Lung (tissue), 17 donors: ENCODE measurements at places on chromosomes 12 and 14. TPM values are rescaled to one million over a fixed set of nuclear protein-coding genes. Genes with fewer than 3 reads are reported as not detected.

NUAK1 gene
- total RNA-seq: 14.1 TPM

GRCh38 chr12:2924019-2924418 lies 33.3 kb downstream of the TULP3 start:
- no peak for DNase-seq

ACSS3 gene
- total RNA-seq: 85.5 TPM

KRT85 gene
- not detected for total RNA-seq

GRCh38 chr12:115308918-115309317 lies 624.9 kb upstream of the TBX3 start:
- DNase-seq: no peak

C3AR1 gene
- total RNA-seq: 42.2 TPM

GRCh38 chr12:10227648-10228047 lies 15.0 kb downstream of the GABARAPL1 start:
- no peak for DNase-seq

GRCh38 chr12:59250766-59251165 lies 330.5 kb upstream of the LRIG3 start:
- DNase-seq: no peak

DNA sequence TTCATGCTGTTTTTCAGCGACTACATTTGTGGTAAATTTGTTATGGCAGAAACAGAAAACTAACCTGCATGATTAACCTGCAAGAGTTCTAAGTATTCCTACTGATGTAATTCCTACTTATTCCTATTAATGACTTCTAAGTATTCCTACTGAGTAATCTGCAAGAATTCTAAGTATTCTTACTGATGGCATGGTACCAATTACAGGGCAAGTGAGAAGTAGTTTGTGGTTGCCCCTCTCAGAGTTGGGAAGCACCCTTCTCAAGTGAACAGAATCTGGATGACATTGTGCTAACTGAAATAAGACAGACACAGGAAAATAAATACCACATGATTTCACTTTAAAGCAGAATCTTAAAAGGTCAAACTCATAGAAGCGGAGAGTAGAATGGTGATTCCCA lies 100.9 kb upstream of the CPNE8 start:
- no peak for DNase-seq

- DNase-seq: no peak
These were observed 1.5 kb upstream of the HRK start for GRCh38 chr12:116882742-116883141.
